ENCODE measurements at places on chromosomes 3 and 15.

- no peak for DNase-seq
Measured at GRCh38 chr15:65576664-65577063, 34.3 kb downstream of the INTS14 start.

DNA sequence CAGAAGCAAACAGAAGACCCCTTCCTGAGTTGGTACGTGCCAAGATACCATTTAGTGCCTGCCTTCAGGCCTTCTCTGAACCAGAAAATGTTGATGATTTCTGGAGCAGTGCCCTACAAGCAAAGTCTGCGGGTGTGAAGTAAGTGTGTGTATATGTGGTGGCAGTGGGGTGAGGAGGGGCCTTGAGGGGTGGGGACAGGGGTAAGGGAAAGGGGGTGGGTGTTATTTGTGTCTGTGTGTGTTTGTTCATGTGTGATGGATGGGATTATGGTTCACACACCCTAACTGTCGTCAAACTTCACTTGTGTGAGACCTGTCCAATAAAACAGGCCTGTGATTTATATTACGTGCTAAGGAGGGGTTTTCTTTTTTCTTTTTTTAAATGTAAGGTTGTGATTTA lies 92.2 kb downstream of the USP13 start:
- DNase-seq: no peak

- no peak for DNase-seq
Measured at GRCh38 chr3:149701206-149701976, 43.6 kb upstream of the WWTR1 start.

- DNase-seq: no peak
Measured at GRCh38 chr3:68893600-68894239, 38.6 kb downstream of the TAFA4 start.

All from SHP77 treated with DMSO at 0.1 percent for 48 hours (cell line).